ENCODE measurements at places on chromosomes 5 and 9.
A peak's percentile ranks its signal among the peaks of the same experiment; 100 is the strongest.

DNA sequence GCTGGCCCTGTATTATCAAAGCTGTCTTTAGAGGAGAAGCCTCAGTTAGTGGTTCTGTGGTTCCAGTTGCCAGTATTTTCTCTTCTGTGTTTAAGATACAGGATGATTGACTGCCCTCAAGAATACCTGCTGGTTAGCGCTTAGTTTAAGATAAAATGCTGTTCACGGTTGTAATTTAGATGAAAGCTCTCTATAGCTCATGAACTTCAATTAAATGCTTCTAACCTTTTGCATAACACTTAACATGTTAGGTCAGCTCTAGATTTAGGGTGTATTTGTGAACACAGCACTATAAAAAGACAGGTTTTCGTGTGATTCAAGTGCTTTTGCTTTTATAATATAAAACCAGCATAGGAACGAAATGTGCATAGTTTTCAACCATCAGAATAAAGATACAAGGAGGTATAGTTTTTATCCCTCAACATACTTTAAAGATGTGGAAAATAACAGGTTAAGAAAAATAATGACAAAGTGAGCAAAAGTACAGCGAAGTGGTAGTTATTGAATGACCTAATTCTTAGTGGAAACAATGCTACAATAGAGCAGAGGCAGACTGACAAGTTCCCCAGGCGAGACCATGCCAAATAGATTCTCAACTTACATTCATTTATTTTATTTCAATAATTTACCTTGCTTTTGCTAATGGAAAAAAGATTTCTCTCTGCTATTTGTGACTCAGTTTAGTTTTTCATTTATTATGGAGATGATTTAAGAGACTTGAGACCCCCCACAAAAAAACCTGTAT lies 602.6 kb upstream of the DMAC1 start:
- no peak for DNase-seq

GRCh38 chr9:128072144-128073021 lies 4.4 kb downstream of the SLC25A25 start:
- peak; percentile 93 for DNase-seq

DNA sequence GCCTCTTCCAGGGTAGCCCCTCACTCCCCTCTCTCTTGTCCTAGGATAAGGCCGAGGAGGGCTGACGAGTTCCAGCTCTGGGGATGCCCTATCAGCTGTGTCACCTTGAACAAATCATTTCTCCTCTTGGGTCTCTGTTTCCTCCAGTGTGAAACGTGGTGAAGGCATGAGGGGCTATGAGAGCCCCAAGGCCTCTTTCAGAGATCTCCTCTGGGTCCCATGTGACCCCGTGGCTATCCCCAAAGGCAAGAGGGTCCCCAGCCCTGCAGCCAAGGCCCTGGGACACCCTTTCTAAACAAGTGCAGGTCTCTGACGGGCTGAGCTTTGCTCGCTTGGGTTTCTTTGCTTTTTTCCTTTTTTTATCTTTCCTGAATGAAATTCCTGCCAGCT lies 25.5 kb upstream of the SPTLC1 start:
- DNase-seq: no peak

GRCh38 chr5:176185133-176185733 lies 53.0 kb upstream of the SIMC1 start:
- no peak for DNase-seq

GRCh38 chr5:14123974-14124482 lies 19.1 kb upstream of the TRIO start:
- DNase-seq: no peak

DNA sequence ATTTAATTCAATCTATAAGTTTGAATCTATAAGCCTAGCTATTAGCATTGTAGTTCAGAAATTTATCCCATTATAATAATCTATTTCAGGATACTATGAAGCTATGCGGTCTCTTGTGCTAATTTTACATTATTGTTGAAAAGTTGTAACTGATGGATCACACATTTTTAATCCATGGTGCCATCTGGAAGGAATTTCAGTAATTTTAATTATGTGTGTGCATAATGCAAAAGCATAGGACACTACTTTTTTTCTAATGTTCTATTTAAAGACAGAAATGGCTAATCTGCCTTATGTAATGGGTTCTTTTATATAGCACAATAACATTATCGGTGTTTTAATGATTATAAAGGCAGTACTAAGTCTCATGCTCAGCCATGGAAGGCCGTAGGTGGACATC lies 90.6 kb downstream of the HOMER1 start:
- DNase-seq: no peak

DNA sequence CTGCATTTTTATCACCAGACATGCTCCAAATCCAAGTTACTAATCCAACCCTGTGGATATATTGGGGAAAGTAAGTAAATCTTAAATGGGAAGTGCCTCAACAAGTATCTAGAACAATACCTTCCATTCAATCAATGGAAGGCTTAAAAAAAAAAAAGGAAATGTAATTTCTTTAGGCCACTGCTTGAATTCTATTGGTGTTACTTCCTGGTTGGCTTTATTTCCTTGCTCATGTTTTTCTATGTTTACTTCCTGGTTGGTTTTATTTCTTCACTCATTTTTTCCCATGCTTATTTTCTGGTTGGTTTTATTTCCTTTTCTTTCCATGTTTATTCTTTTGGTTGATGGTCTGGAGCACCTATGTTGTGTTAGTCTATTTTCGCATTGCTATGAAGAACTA lies 363.9 kb downstream of the KDM4C start:
- DNase-seq: no peak

DNA sequence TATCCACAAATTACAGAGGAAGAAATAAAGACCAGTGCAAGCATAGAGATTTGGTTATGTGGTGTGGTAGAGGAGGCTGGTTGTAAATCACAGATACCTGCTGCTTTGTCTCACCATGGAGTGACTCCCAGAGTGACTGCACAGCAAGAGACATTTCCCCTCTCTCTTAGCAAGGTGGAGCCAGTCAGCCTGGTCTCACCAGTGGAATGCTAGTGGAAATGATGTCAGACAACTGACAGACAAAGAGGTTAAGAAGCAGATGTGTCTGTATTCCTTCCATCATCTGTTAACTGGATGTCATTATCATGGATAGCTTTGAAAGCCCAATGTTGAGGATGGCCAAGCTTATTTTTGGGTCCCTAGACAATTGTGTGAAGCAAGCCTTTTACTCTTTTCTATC lies 509.4 kb upstream of the SEMA6A start:
- DNase-seq: no peak

- no peak for DNase-seq
Observed at GRCh38 chr9:6072865-6073264, 57.4 kb upstream of the RANBP6 start.

DNA sequence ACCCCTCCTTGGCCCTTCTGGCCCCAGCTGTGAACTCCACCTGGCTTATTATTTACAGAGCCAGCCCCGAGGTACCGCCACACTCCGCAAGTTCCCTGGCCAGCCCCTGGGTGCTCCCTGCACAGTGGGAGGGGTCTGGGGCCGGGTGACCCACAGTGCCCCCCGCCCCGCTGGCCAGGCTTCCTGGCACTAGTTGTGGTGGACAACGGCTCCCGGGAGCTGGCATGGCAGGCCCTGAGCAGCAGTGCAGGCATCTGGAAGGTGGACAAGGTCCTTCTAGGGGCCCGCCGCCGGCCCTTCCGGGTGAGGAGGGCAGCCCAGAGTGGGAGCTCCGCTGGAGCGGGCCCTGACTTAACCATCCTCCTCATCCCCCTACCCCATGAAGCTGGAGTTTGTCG lies 3.9 kb downstream of the MAMDC4 start:
- DNase-seq: no peak

DNA sequence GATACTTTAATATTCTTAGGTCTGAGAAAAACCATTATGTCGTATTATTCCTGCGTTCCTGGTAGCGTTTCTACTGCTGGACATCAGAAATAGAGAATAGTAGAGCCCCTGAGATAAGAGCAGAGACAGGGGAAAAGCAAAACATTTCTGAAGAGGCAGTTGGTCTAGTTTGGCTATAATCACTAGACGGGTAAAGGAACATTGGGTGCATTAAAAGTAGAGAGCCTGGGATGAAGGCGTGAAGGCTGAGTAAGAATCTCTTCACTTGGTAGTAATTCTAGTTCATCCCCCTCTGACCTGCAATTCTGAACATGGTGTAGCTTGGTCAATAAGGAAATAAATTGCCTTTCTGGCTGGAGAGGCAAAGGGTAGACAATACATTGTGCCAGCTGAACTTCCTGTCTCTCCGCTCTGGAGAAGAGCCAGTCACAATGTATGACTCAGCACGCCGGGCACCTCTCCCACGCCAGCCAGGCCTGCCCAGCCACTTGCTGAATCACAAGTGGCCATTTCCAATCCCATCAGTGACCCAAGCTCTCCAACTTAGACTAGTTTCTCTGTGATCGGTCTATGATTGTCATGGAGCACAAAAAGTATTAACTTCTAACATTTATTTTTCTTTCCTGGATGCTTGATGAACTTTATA lies 75.4 kb downstream of the STK32A start:
- DNase-seq: peak; percentile 19

GRCh38 chr9:132939169-132939568 lies 5.2 kb downstream of the TSC1 start:
- no peak for DNase-seq

Measured in KBM-7 (cell line).